Retinal pigment epithelial cell (primary cell): ENCODE measurements at places on chromosomes 12 and 14.

DNA sequence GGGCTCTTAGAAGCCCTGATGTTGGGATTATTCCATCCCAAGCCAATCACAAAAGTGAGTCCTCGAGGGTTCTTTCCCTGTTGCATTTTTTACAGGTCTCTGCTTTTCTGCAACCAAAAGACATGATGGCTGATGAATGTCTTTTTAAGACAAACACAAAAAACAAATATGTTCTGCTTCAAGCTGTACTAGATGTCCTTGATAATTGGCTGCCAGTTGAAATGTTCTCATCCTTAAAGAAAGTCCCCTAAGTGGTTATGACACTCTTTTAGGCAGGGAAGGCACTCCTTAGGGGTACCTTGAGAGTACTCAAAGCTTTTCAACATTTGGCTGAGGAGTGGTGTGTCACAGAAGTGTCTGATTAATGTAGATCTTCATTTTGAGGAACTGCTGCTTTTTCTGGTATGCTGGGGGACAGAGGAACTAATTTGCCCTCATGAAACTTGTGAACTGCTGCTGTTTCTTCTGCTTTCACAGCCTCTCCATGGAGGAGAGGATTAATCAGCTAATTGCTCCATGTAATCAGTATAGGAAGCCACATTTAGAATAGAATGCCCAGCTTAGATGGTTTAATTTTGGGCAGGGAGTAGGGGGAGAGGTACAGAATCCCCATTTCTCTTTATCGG is 22.8 kb upstream of the IGF1 start:
- DNase-seq: no peak

DNA sequence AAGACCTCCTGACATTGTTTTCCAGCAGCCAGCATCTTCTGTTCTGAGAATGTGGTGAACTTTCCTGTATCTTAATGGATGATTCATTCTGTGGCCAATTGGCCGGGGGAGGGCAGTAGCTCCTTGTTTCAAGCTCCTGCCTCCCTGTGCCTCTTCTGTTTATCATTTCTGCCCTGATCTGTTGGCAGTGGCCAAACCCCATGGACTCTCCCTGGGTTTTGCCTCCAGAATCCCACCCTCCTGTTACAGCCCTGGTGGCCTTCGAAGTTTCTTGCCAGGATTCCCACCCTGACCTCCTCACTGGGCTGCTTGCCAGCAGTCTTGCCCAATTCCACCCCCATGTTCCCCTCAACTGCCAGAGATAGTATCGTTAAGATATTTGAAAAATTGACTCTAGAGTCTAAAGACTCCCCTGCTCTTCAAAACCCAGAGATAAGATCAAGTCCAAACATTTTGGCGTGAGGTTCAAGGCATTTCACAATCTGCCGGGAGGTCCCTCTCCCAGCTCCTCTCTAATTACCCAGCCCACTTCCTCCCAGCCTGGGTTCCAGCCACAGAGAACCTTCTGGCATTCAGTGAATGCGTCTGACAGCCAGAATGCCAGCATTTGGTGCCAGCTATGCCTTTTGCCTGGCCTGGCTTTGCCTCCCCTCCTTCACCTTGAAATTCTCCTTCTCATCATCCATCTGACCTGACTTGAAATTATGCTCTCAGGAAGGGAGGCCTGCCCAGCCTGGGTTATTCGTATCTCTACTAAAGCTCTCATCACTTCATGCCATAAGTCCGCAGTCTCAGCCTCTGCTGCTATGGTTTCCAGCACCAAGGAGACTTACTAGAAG is 37.7 kb upstream of the TXNRD1 start:
- peak; percentile 85 for DNase-seq

DNA sequence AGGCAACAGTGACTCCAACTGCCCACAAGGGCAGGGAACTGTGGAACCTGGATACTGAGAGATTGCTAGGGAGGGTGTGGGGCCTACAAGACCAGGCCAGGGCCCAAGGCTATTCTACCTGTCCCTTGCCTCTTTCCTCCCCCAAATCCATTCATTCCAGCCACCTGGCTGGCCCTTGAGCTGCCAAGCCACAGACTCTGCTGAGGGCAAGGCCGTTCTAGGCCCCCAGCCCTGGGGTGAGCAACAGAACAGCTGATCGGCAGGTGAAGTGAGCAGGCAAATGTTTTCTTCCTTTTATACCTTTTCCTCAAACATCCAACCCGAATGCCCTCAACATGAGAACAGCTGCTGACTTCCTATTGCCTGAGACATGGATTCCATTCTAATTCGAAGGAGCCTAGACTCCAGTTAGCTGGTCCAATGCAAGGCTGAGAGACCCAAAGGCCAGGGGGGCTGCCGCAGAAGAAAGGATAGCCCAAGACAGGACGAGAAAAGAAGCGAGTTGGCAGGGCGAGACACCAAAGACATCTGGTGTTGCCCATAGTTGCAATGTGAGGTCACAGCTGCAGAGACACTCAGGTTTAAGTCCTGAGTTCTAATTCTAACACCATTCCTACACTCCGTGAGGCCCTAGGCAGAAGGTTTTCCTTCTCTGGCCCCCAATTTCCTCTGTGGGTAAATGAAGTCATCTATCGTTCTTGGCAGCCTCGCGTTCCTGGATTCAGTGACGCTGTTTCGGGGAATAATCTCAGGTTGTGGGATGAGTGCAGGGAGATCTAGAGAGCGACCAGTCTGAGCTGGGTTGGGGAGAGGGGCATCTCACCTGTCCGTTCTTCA is 1.7 kb downstream of the C1QL4 start:
- no peak for DNase-seq

GRCh38 chr14:98227727-98228111 is 1044.3 kb downstream of the BCL11B start:
- no peak for DNase-seq

- no peak for DNase-seq
These were observed 101.4 kb downstream of the TTC7B start for GRCh38 chr14:90714811-90715210.

GRCh38 chr12:77204083-77204482 is 138.7 kb upstream of the E2F7 start:
- DNase-seq: no peak

- no peak for DNase-seq
These were observed 147.9 kb upstream of the MYL2 start for GRCh38 chr12:111068290-111068689.

DNA sequence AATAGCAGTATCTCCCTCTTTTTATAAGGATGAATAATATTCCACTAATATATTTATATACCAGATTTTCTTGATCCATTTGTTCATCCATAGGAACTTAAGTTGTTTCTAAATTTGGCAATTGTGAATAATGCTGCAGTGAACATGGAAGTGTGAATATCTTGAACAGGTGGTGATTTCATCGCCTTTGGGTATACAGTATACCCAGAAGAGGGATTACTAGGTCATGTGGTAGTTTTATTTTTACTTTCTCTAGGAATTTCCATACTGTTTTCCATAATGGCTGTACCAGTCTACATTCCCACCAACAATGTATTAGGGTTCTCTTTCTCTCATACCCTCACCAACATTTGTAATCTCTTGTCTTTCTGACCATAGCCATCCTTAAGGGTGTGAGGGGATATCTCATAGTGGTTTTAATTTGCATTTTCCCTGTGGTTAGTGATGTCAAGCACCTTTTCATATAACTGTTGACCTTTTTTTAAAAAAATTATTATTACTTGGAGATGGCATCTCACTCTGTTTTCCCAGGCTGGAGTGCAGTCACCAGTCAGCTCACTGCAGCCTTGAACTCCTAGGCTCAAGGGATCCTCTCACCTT is 20.5 kb downstream of the PPHLN1 start:
- DNase-seq: no peak
